ENCODE measurements at places on chromosomes 2 and 18.

DNA sequence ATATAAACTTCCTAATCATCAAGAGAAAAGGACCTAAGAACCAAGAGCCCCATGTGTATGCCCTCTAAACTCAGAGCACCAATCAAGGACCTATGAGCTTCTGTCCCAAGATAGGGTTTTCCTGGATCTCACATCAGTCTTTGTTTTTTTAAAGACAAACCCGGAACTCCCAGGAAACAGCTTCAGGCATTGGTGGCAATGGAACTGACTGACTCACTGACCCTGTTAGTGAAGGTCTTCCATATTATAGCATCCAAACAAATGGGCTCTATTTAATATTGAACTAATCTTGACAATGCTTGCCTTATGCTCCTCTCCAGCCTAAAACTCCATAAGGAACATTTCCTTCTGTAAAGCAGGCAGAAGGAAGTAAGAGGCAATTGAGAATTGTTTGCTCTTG, 63.5 kb upstream of the RPE start:
- no peak for DNase-seq

DNA sequence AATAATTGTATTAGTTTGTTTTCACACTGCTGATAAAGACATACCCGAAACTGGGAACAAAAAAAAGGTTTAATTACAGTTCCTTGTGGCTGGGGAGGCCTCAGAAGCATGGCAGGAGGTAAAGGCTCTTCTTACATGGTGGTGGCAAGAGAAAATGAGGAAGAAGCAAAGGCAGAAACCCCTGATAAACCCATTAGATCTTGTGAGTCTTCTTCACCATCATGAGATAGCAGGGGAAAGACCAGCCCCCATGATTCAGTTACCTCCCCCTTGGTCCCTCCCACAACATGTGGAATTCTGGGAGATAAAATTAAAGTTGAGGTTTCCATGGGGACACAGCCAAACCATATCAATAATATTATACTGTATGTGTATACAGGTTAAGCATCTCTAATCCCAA, 73.3 kb upstream of the CABLES1 start:
- DNase-seq = no peak

- no peak for DNase-seq
These were observed 31.9 kb downstream of the SPAG16 start for GRCh38 chr2:213316001-213316735.

GRCh38 chr18:2392446-2392845, 178.9 kb downstream of the METTL4 start:
- DNase-seq = no peak

DNA sequence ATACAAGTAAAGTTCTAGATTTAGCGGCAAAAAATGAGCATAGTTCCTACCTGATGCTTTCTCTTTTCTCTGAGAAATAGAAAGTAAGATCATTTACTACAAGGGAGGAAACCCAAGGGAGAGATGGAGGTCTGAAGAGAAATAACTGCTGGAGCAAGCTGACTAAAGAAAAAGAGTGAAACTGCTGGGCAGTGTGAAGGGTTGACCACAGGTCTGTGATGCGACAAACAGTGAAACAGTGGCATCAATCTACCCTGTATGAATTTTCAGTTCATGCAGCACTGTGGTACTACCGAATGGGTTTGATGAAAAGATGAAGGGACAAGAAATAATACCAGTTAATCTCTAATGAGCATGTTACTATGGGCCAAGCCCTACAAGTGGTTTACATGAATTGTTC, 52.2 kb downstream of the CUL3 start:
- DNase-seq = no peak

- DNase-seq = no peak
These were observed 107.7 kb downstream of the HNMT start for GRCh38 chr2:138071720-138072719.

- DNase-seq = no peak
These were observed 519.6 kb upstream of the LINC00305 start for GRCh38 chr18:64668461-64668962.

DNA sequence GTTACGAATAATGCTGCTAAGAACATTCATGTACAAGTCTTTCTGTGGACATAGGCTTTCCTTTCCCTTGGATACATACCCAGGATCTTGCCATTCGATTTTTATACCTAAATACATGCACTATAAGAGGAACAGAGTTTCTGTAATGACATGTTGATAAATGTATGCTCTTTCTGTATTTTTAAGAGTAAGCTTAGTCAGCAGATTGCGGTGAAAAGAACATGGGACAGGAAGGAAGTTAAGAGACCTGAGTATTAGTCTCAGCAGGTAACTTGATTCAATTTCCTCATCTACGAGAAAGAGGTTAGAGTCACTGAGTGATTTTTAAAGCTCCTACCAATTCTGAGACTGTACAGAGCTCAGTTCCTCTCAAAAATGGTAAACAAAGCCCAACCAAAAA, 2.6 kb upstream of the TLK1 start:
- DNase-seq = no peak

All from endodermal cell (in vitro differentiated cells).